Psoas muscle (tissue), 8 donors: ENCODE measurements at places on chromosomes 3 and 15. TPM values are rescaled to one million over a fixed set of nuclear protein-coding genes. Genes with fewer than 3 reads are reported as not detected.

Gene CYP1A1
- total RNA-seq = not detected

Gene LEKR1
- 0.42 TPM for total RNA-seq

DNA sequence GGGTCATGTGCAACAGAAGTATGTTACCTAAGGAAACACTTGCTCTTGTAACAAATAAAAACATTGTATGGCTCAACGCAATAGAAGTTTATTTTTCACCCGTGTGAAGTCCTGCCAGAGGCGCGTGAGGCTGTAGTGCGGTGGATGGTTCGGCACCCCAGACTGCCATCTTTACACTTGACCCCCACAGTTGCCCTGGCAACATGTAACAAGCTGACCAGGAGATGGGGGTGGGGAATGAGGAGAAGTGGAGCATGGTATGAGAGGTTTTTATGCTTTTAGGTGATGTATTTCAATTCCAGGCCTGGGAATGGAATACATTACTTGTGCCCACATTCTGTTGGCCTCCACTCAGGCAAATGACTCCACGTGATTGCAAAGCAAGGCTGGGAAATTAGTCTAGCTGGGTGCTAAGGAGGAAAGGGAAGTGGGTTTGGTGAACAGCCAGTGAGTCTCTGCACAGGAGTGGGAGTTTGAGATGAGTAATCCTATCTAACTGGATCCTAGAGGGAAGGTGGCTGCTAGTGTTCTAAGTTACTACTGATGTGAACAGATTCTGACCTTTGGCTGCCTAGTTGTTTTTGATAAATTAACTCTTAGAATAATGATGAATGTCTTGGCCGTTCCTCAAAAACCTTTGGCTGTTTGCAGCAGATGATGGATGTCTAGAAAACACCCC is 33.8 kb upstream of the GREM1 start:
- DNase-seq = no peak

GRCh38 chr3:13197281-13197680 is 124.1 kb upstream of the IQSEC1 start:
- DNase-seq = no peak

DNA sequence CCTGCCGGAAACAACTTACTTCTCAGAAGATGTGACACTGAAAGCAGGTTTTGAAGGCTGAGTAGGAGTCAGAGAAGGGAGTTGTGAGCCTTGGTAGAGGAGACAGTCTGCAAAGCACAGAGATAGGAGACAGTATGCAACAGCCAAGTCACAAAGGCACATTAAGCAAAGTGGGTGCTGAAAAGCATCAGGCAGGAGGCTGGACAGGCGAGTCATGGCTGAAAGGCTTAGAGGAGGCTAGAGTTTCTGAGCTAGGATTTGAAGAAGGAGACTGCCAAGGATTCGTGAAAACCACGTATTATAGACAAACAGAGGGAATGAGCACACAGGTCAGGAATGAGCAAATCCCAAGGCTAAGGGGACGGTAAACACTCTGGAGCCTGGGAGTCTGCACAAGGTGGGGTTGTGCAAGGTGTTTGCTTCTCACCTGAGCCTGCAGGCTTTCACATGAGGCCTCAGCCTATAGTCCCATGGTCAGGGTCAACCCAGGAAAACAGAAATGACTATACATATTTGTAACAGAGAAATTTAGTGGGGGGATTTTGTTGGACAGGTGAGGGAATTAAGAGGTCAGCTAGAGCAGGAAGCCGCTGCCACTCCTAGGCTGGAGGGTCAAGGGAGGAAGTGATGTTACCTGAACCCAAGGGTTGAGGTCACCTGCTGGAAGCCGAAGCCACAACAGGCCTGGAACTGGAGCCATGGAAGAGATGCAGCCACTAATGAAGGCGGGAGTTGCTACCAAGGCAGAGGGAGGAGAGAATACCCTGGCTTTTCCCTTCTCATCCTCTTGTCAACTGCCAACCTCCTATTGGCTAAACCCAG is 23.1 kb upstream of the TRIM71 start:
- DNase-seq = no peak

- no peak for DNase-seq
Observed at GRCh38 chr15:98952381-98952803, 55.2 kb downstream of the PGPEP1L start.

GRCh38 chr3:161386991-161387770 is 15.9 kb upstream of the SPTSSB start:
- DNase-seq = no peak

DNA sequence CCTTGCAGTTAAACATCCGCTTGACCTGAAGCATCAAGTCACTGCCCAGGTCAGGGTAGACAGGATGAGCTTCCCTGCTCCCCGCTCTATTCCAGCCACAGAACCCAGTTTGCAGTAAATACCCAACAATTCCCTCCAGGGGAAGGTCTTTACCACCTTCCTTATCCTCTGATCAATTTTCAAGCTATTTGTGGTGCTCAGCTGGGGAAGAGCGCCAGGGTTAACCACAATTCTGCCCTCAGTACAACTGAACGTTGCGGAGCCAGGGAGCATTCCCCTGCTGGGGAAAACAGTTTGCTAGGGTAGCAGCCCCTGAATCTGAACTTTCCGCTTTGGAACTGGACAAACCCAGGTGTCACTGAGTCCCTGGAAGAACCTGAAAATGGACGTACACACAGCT is 28.5 kb downstream of the RBPMS2 start:
- no peak for DNase-seq

- DNase-seq = no peak
Observed at GRCh38 chr3:32306072-32306471, 67.6 kb downstream of the CMTM8 start.

GRCh38 chr3:9514956-9515355 is 38.7 kb downstream of the LHFPL4 start:
- DNase-seq = no peak

Gene SI
- not detected for total RNA-seq

DNA sequence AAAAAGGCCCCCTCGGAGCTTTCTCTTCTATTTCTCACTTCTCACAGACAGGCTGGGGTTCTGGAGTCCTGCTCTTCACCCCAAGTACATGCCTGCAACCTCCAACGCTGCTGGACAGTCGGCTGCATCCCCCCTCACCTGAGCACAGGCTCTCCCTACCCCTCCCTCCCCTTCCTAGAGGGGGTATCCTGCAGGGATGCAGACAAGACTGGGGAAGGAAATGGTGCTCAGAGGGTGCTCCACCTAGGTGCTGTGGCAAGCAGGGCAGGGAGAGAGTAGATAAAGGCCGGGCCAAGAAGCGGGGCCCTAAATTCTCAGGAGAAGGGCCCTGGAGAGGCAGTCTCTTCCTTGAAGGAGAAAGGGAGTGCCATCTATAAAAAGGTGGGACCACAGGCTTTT is 7.0 kb upstream of the STRA6 start:
- no peak for DNase-seq

- no peak for DNase-seq
Observed at GRCh38 chr15:80557441-80558234, 137.5 kb upstream of the ABHD17C start.

DNA sequence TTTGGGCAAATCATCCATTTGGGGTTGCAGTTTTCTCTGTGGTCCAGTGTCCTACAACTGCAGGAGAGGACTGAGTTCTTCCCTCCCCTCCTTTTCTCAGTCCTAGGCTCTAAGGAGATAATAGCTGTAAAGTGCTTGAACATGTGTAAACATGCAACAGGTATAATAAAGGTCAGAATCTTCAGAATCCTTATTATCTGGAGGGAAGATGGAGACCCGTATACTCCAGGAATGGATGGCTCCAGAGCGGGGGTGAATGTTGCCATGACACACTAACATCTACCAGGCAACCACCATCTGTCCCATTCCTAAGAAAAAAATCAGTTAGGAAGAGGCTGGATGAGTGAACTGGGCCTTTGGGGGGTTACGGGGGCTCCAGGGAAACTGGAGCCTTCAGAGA is 39.7 kb upstream of the GLCE start:
- no peak for DNase-seq

DNA sequence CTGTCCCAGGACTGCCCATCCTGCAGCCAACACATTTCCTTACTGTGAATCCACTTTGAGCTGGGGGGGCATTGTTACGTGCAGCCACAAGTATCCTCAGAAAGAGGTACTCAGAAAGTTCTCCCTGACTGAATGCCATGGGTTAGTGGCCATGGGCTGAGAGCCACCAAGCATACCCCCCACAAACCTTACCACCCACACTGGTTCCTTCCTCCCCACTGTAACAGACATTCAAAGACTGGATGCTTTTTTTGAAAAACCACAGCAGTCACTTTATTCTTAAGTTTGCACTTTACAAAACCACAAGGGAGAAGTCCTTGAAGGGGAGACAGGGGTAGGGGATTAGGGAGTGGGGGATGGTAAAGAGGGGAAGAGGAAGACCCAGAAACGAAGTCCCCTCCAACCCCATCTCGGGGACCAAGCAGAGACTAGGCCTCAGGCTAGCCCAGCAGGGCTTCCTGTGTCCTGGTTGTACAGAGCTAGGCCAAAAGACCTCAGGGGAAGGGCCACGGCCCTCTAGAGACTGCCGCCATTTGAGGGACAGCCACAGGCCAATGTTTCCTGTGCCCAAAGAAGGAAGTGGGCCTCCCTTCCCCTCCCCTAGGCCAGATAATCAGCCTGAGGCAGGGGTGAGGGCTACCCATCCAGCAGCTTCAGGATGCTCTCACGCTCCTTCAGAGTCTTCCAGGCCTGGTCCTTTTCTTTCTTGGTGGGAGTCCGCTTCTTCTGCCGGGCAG is 10.1 kb upstream of the CAMK1 start:
- DNase-seq = no peak

- no peak for DNase-seq
Observed at GRCh38 chr3:124118397-124118796, 126.5 kb upstream of the ROPN1 start.

Gene GPR160
- total RNA-seq = 0.81 TPM

DNA sequence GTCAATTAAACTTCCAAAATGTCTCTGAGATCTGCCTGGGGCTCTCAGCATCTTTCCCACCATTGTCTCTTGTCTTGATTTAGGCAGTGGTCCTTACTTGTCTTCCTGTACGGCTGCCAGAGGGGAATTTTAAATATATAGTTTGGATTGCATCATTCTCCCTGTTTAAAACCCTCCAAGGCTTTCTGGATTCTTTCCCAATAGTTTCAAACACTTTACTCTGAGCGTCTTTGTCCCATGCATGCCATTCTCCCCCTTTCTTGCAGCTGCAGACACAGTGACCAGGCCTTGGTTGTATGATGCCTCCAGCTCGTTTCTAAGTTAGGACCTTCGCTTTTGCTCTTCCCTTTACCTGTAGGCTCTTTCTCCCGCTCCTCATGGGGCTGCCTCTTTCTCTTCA is 323.3 kb upstream of the CTNNB1 start:
- no peak for DNase-seq

- no peak for DNase-seq
Observed at GRCh38 chr15:72796210-72796514, 12.6 kb upstream of the ADPGK start.

DNA sequence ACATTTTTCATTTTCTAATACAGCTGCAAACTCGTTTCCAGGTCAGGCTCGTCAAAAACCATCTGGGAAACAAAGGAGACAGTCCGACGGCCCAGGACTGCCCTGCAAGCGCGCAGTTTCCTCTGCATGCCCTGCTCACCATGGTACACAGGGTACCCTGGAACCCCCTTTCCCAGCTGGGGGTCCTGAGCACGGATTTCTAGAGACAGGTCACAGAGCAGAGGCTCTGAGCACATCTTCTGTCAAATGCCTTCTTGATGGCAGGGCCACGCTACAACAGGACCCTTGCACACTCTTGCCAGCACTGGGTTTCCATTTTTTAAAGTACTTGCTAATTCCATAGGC is 8.1 kb downstream of the ZXDC start:
- peak; percentile 8 for DNase-seq
